ENCODE measurements at places on chromosomes 11 and 22.

- no peak for DNase-seq
Measured at GRCh38 chr11:78180751-78181150, 7.7 kb downstream of the KCTD21 start.

GRCh38 chr22:31347251-31348008 lies 1.3 kb upstream of the PATZ1 start:
- peak; percentile 11 for DNase-seq

- no peak for DNase-seq
Measured at GRCh38 chr11:67022341-67022933, 497 bp upstream of the SYT12 start.

- DNase-seq: no peak
Measured at GRCh38 chr22:40919446-40919845, 31.7 kb upstream of the RBX1 start.

DNA sequence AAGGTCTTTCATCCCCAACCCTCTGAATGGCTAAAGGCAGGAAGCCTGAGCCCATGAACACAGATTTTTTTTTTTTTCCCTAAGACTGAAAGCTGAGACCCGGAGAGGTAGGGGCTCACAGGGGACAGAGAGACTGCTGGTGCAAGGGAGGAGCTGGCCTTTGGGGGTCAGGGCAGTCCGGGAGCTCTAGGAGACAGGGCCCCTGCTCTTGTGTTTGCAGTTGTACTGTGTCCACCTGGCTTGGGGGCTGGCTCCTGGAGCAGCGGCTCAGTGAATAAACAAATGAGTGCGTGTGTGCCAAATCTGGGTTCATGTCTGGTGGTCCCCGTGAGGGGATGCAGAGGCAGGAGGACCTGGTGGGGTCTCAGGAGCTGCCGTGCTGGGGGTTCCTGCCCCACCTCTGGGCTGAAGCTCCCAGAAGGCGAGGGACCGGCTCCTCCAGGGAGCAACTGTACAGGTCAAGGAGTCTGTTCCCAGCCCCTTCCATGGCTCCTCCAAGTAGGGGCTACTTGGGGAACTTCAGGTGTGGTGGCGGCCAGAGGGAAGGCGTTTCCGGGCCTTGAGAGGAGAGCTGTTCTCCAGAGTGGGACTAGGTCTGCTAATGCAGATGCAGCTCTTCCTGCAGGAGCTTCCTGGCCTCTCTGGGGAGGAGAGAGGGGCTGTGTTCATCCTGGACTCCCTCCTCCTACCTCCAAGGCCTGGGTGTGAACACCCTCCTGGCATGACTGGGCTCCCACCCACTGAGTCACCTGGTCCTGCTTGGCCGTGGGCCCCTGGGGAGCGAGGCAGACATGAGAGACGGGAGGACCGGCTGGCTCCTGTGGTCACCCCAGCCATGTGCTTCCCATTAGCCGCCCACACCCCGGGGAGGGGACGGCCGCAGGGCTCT lies 57.6 kb downstream of the FBXO7 start:
- DNase-seq: no peak

DNA sequence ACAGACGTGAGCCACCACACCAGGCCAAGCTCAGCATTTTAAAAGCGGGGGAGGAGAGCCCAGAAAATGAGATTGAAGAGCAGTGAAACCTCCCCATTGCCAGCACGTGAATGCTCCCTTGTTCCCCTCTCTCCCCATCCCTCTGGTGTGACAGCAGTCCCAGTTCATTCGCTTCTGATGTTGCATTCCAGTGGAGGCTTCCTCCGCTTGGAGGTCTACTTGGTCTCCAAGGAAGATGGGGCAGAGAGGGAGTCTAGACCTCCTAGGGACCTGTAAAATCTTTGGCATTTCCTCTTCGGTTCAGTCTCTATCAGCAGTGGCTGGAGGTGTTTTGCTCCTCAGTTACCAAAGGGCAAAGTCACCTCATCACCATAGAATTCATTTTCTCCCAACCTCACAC lies 30.2 kb upstream of the EP300 start:
- no peak for DNase-seq

DNA sequence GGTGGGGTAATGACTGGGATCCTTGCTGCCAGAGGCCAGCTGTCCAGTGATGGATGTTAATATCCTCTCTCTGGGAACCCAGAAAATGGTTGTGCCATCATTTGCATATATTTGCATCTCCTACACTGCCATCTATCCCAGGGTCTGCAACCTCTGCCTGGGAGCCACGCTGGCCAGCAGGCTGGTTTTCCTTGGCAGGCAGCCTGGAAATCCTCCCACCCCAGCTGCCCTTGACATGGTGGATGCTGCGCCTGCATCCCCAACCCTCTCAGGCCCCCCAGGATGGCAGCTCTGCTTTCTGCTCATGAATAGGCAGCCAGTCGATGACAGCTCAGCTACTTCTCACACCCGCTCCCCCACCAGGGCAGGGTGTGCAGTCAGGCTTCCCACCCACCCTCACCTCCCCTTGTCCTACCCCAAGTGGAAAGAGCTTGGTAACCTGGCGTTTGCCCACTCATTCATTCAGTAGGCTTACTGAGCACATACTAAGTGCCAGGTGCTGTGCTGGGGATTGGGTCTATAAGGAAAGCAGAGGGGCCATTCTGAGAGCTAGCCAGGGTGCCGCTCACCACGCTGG lies 202.5 kb downstream of the TRIM29 start:
- DNase-seq: no peak
